CD4-positive, alpha-beta T cell treated with Interferon alpha-2 for 1 hour (primary cell): ENCODE measurements at places on chromosomes 6 and 20.

GRCh38 chr6:120935908-120936307 lies 398.4 kb downstream of the TBC1D32 start:
- DNase-seq, result no peak

DNA sequence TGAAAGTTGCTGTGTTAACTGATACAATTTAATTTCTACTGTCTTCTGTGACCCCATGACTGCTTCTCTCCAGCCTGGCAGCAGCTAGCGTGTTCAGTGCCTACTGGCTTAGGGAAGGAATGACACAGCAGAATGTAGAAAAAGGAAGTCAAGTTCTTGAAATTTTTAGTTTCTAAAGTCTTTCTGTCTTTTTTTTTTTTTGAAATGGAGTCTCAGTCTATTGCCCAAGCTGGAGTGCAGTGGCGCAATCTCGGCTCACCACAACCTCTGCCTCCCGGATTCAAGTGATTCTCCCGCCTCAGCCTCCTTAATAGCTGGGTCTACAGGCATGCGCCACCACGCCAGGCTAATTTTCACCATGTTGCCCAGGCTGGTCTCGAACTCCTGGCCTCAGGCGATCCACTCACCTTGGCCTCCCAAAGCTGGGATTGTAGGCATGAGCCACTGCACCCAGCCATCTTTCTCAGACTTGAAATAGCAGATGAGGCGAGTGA lies 39.3 kb downstream of the PCNA start:
- peak; percentile 71 for DNase-seq

DNA sequence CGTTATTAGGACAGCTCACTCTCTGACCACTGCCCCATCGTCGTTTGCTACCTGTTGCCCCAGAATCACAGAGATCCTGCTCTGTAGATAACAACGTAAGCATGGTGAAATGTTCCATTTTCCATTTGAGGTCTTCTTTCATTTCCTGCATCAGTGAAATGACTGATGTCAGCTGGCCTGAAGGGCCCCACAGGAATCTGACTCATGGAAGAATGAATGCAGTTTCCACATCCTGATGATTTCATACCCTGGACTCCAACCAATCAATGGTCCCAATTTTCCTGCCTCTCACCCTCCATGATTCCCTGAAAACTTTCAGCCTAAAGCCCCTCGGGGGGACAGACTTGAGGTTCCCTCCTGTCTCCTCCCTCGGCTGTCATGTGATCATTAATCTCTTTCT lies 394.4 kb upstream of the CDH4 start:
- no peak for DNase-seq

DNA sequence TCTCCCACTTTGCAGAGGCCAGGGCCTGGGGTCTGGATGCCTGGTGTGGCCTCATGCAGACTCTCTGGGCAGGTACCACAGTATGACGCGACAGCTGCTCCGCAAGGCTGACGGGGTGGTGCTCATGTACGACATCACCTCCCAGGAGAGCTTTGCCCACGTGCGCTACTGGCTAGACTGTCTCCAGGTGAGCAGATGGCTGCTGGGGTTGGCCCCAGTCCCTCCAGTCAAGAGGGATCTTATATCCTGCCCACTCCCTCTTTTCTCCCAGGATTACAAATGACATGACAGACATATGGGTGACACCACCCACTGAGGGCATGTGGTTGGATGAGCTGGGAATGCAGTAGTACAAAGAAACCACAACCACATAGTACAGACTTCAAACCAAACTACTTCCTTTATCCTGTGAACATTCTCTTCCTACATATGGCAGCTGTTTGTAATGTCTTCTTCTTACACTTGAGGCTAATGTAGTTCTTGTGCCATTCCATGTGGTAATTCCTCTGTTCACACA lies 29.9 kb downstream of the RAB44 start:
- peak; percentile 17 for DNase-seq

- no peak for DNase-seq
Observed at GRCh38 chr6:40128127-40128526, 193.9 kb upstream of the MOCS1 start.

DNA sequence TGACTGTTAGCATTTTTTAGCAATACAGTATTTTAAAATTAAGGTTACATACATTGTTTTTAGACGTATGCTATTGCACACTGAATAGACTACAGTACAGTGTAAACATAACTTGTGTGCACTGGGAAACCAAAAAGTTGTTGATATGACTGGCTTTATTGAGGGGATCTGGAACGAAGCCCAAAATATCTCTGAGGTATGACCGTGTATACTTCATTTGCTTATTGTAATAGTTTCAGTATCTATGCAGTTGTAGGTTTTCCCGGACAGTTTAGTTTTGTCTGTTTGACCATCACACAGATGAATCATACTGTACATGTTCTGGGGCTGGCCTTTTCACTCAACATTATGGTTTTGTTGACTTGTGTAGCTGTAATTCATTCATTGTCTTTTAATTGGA lies 6.9 kb upstream of the ZBTB12 start:
- no peak for DNase-seq

GRCh38 chr6:31585491-31585890 lies 586 bp upstream of the LST1 start:
- peak; percentile 54 for DNase-seq

GRCh38 chr6:26215585-26216358 lies 128.5 kb downstream of the HFE start:
- no peak for DNase-seq

- DNase-seq, result no peak
Observed at GRCh38 chr6:34697544-34697836, 923 bp upstream of the ILRUN start.

GRCh38 chr6:1774226-1774915 lies 164.7 kb downstream of the FOXC1 start:
- no peak for DNase-seq

GRCh38 chr6:52317841-52318581 lies 33.5 kb upstream of the MCM3 start:
- DNase-seq, result no peak

- DNase-seq, result no peak
Observed at GRCh38 chr20:20078041-20078440, 25.7 kb downstream of the CFAP61 start.

DNA sequence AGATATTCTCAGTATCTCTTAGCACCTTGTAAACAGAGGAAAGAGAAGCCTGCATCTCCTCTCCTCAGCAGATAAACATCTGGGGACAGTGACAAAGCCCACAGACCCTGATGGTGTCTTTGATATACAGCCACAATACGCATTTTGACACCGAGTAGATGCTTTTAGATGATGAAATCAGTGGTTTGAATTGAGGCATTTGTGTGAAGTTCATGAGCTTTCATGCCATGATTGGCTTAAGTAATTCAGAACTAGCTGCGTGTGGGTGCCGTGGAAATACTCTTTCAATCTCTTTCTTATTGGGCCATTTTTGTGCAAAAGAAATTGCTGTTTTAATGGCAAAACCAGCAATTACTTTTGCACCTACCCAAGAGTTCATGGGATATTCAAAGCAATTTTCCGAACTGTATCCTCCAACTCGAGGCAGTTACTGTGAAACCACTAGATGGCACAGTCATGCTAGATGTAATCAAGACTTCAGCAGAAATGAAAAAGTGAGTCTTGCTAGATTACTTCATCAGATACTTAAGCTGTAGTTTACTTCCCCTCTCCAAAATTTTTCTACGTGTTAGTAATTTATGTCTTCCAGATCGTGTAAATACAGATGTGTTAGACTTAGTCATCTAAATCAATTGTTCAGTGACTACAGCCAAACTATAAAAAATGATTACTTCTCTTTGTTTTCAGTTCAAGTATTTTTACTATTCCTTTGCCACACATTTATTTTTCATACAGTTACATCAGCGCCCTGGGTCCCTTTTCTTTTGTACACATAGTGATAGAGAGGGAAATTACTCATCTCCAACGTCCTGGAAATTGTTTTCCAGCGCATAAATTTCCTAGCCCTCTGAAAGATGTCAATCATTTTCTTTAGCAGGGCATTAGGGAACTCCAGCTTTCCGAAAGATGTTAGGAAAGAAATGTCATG lies 49.4 kb downstream of the IYD start:
- peak; percentile 21 for DNase-seq
